ENCODE measurements at places on chromosomes 11 and 22.

DNA sequence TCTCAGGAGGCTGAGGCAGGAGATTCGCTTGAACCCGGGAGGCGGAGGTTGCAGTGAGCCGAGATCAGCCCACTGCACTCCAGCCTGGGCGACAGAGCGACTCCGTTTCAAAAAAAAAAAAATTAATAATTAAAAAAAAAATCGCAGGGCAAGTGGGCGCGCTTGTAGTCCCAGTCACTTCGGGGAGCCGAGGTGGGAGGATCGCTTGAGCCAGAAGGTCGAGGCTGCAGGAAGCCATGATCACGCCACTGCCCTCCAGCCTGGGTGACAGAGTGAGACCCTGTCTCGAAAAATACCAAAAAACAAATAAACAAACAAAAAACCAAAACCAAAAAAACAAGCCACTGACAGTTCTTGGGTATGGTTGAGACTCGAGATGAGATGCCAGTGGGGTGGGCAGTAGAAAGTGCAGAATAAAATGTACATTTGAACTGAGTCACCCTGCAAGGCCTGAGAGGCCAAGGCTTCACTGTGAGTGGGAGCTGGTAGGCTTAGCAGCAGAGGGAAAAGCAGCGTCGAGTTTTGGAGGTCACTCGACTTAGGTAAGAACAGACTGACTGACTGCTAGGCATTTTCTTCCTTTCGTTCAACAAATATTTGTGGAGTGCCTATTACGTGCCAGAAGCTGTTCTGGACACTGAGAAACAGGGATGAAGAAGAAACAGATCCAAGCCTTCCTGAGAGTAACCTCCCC lies 635 bp upstream of the LDHA start:
- DNase-seq: no peak

- no peak for DNase-seq
Measured at GRCh38 chr11:77090046-77090372, 12.6 kb upstream of the OMP start.

DNA sequence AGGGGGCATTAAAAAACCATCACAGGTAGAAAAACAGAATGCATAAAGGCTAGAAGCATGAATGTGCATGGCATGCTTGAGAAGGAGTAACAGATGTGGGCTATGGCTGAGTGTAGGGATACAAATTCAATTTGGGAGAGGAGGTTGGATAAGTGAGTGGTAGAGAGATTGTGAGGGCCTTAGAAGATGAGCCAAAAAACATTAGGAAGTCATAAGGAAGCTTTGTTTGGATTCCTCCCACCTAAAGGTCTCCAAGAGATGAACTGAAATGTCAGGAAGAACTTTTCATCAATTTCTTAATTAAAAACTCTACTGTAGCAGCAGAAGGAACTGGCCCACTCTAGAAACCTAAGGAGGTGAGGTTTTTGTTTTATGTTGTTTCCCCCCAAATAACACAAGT lies 41.2 kb upstream of the CSNK2A3 start:
- DNase-seq: no peak

- DNase-seq: no peak
Measured at GRCh38 chr22:23806837-23807236, 20.1 kb downstream of the SMARCB1 start.

DNA sequence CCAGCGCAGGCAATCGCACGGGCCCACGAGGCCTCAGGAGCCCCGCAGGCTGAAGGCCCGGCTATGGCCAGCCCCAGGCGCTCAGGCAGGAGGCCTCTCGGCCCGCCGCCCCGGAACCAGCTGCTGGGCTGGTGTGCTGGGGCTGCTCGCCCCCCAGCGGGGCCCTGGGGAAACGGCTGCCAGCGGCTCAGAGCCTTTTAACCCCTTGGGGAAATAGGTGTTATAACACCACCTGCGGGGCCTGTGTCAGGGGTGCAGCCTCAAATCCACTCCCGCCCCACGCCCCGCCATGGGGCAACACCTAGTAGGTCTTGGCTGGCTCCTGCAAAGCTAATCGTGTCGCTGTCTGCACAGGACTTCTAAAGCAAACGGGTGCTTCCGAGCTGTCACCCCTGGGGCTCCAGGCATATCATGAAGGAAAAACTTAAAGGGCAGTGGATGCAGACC lies 237.4 kb downstream of the TTC28 start:
- peak; percentile 55 for DNase-seq

DNA sequence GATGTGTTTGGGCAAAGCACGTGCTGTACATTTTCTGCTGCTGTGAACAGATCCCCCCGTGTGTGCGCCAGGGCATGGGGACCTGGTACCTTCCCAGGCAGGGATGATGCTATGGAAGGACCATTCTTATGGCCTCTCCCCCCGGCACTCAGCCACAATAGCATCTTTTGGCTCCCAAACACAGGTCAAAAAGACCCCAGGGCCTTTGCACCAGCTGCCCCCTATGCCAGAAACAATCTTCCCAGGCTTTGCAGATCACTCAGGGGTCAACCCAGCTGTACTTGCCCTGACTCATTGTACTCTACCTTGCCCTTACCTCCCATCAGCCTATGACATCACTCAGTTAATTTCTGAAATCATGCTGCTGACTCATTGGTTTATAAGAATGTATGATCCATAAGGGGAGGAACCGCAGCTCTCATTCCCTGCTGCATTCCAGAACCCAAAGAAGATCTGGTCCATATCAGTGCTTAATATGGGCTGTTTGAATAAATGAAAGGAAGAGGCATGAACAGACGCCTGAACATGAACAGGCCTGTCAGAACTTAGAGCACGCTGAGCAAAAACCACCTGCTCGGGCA lies 100.7 kb downstream of the CELSR1 start:
- no peak for DNase-seq

DNA sequence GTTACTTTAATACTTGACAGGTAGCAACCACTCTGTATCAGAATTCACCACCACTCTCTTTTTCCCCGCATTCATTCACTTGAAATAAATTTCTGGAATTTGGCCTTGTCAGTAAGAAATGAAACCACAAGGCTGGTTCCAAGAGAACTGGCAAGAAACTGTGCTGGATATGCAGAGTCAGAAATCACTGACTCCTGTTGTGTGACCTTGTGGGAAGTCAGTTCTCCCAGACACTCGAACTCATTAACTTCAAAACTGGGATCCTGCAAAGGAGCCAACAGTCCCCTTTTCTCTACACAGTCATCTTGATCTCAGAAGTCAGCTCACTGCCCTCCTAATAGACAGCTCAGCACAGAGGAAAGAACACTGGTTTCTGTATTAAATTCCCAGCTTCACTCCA lies 142.7 kb downstream of the LRRC4C start:
- DNase-seq: no peak

GRCh38 chr11:64894070-64894811 lies 15.8 kb upstream of the EHD1 start:
- no peak for DNase-seq

DNA sequence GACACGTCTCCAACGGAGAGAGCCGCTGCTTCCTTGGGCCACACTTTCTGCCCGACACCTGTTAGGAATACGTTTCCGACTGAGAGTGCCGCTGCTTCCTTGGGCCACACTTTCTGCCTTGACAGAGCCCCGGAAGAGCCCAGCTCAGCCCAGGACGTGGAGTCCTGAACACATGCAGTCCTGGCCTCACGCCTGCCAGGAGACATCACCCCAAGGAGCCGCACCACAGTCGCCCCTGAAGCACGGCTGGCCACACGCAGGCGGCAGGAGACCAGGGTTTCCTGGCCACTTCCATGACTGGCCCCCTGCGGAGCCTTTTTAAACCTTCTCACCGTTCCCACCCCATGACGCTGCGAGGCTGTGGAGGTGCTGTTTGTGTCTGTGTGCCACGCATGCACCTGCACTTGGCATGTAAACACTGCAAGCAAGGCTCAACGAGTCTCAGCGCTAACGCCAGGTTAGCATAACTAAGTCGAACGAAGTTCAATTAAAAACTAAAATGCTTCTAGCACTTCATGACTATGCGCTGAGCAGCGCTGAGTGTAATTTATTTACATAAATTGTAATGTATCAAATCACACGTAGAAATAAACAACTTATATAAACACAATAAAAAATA lies 8.8 kb downstream of the TOLLIP start:
- no peak for DNase-seq

DNA sequence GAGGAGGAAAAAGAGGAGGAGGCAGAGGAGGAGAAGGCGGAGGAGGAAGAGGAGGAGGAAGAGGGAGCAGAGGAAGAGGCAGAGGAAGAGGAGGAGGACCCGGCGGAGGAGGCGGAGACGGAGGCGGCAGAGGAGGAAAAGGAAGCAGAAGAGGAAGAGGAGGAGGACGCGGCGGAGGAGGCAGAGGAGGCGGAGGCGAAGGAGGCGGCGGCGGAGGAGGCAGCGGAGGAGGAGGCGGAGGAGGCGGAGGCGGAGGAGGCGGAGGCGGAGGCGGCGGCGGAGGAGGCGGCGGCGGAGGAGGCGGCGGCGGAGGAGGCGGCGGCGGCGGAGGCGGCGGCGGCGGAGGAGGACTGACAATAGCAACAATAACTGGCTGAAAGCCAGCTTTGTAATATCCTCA lies 616.6 kb downstream of the TBC1D22A start:
- DNase-seq: no peak

DNA sequence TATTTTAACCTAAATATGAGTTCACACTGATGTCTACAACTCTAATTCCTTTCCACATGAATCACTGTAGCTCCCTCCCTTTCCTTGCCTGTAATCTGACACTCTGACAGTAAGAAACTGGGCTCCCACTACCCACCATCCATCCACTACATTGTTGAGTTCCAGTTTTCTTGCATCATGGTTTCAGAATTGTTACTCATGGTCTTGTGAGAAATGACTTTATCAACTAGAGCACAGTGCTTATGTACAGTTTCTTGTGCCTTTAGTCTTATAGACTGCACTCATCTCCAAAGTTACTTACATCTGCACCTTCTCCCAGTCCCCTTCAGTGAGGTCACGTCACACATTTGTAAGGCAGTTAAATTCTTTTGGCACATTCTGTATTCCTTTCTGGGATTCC lies 78.6 kb downstream of the RTL6 start:
- no peak for DNase-seq

DNA sequence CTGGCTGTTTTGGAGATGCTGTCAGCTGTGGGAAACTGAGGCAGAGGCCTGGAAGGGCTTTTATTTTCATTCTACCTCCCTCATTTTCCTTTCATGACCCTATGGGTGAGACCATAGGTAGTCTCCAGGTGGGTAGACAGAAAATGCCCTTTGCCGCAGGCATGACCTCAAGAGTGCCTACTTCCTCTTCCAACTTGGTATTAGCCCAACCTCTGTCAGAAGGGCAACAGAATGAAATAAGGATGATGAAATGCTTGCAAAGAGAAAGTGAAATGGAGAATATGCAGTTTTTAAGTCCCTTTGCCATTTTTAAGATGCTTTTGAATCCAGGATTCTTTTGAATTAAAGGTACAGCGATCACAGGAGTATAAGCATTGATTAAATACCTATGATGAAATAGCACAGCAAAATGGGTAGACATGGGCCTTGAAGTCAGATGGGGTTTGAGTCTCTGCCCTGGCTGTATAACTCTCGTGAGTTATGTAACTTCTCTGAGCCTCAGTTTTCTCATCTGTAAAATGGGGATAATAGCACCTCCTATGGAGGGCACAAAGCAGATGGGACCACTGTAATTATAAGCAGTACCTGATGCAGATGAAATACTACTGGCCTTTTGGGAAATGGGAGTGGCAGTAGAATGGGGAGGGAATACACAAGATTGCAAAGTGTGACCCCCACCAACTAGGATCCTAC lies 3.7 kb downstream of the ASPHD2 start:
- no peak for DNase-seq

- DNase-seq: peak; percentile 93
Measured at GRCh38 chr11:34266090-34266912, 91.5 kb downstream of the ABTB2 start.

DNA sequence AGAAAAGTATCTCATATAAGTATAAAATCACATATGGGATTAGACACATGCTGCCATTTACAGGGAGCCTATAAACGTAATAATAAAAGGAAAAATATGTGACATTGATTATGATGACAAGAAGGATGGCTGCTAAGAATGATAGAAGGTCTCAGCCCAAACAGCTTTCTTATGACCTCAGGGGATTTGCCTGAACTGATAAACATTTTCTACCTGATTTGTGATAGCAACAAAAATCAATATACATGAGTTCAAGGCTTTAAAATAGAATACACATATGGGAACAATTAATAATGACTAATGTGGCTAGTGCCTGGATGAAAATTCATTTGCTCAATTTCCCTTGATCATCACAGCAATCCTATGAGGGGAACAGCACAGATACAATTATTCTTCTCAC lies 636.8 kb upstream of the CCDC90B start:
- DNase-seq: no peak

DNA sequence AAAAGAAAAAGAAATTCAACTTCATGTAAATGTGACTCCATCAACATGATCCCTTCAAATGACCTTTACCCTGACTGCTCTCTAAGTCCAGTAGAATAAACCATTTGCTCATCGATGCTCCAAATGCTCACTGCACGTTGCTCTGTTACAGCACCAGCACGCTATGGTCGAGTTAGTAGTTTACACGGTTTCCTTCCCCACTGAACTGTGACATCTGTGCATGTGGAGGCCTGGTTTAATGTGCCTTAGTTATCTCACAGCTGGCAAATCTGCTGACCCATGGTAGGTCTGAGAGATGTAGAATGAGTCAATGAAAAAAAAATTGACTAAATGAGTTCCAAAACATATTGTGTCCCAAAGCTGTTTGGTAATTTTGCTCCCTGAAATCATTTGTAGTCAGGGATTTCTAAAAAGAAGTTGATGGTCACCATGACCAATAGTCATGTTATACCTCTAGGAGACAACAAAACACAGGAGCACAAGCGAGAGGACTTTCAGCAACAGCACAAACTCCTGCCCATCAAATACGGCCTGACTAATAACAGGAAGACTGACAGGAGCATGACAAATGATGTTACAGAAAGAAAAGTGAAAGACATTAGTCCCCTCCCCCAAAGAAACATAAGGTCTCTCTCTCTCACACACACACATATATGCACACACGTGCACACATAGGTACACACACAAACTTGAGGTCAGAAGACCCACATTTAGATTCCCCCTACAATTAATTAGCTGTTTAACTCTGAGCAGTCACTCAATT lies 624.5 kb downstream of the OPCML start:
- no peak for DNase-seq

- no peak for DNase-seq
Measured at GRCh38 chr11:106937111-106937510, 81.2 kb downstream of the GUCY1A2 start.

- DNase-seq: no peak
Measured at GRCh38 chr11:12251666-12252560, 125.5 kb upstream of the PARVA start.

DNA sequence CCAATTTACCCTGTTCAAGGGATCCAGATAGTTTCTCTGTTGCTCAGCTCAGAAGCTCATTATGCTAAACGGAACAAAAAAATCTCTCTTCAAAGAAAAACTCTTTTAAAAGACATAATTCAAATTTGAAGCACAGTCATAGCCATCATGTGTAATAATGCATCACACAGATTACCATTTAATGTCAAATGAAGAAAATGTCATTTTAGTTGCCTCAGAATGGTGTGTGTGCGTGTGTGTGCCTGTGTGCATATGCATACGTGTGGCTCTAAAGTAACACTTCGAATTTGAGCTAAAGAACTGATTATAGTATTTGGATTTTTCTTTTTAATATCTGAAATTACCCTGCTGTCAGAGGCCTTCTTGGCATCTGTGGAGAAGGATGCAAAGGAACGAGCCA lies 9.9 kb downstream of the TTC12 start:
- DNase-seq: no peak

GRCh38 chr11:126034039-126034932 lies 28.4 kb downstream of the CDON start:
- DNase-seq: no peak

GRCh38 chr11:123235656-123236261 lies 40.7 kb upstream of the CLMP start:
- DNase-seq: peak; percentile 74

GRCh38 chr11:64489831-64490441 lies 101.1 kb upstream of the SLC22A12 start:
- no peak for DNase-seq

All from fibroblast of the conjunctiva (primary cell).